ENCODE measurements at places on chromosomes 4 and X.

- DNase-seq = no peak
Measured at GRCh38 chr4:23458054-23458453, 431.8 kb downstream of the PPARGC1A start.

DNA sequence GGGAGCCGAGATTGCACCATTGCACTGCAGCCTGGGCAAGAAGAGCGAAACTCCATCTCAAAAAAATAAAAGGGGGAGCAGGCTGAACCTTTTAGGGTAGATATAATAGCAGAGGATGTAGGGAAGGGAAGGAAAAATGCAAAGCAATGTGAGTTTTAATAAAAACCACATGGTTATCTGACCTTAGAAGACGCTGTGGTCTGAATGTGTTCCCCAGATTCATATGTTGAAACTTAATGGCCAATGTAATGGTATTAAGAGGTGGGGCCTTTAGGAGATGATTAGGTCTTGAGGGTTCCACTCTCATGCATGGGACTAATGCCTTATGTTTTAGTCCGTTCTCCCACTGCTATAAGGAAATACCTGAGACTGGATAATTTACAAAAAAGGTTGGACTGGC, 114.1 kb upstream of the STX18 start:
- no peak for DNase-seq

- DNase-seq = no peak
Measured at GRCh38 chr4:8831221-8832112, 40.2 kb downstream of the HMX1 start.

DNA sequence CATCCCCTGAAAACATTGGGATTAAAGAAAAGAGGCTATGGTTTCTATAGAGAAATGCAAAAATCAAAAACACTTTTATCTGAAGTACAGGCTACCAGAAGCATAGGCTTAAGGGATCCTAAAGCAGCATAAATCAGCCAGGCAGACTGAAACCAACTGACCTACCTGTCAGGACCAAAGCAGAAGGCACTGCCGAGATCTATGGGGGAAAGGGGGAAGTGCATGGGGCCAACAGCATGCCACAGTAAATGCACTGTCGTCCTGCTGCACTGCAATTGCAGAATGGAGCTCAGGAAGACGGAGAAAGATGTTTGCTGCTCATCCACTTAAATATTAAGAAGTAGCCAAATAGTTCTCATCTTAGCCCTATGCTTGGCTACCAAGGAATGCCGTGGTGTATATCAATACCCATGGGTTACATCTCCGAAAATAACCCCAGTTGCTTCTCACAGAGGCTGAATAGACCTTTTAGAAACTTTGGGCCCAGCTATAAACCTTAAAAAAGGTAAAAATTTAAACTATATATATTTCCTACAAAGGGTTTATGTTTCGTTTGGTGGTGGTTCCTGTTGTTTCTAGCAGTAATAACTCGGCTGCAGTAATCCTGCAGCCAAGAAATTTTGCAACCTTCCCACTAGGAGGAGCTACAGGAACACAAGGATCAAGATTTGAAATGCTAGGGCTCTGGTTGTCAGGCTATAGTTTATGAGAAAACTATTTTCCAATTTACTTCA, 312.2 kb upstream of the DIAPH2 start:
- DNase-seq = no peak

- no peak for DNase-seq
Measured at GRCh38 chr4:185716577-185717376, 95.2 kb downstream of the SORBS2 start.

- DNase-seq = no peak
Measured at GRCh38 chr4:57548856-57549255, 438.7 kb upstream of the IGFBP7 start.

GRCh38 chrX:102712216-102712966, at the start of gene GPRASP2:
TSS of gene GPRASP2 (plus strand) at chrX:102712448. CDS start at chrX:102714870, 2,422 bp downstream.
- no peak for DNase-seq

GRCh38 chr4:124937993-124938392, 225.5 kb upstream of the ANKRD50 start:
- no peak for DNase-seq

DNA sequence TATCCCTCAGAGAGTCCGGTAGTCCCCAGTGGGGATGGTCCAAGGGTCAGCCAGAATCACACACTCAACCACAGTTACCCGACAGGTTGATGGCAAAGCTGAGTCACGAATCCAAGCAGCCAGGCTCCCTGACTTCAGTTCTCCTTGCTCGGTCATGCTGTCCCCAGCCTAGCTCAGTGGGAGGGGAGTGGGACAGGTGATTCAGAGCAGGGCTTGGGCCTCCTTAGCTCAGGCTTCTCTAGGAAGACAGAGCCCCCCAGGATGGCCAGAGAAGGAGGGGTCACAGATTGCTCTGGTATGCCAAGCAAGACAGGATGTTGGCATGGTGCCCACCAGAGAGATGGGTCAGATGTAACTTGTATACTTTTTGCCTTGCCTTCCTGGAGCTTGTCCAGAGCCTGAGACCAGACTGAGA, 66.5 kb downstream of the EFNB1 start:
- DNase-seq = no peak

DNA sequence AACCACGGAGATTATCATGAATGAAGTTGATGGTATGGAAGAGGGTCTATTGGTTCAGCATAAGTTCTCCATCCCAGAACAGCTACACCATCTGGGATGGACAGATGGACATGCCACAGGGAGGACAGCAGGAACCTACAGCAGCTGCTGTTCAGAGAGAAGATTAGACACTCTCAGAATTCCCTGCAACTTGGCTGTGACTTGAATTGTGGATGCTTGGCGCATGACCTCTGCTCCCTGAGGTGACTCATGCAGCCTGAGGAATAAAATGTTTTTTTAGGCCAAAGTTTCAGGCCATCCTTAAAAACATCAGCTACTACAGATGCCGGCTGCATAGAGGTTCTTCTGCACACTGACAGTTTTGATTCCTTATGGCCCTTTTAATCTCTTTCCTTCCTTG, 97.3 kb downstream of the RS1 start:
- DNase-seq = no peak

- DNase-seq = no peak
Measured at GRCh38 chr4:89876548-89876947, 18.1 kb upstream of the MMRN1 start.

DNA sequence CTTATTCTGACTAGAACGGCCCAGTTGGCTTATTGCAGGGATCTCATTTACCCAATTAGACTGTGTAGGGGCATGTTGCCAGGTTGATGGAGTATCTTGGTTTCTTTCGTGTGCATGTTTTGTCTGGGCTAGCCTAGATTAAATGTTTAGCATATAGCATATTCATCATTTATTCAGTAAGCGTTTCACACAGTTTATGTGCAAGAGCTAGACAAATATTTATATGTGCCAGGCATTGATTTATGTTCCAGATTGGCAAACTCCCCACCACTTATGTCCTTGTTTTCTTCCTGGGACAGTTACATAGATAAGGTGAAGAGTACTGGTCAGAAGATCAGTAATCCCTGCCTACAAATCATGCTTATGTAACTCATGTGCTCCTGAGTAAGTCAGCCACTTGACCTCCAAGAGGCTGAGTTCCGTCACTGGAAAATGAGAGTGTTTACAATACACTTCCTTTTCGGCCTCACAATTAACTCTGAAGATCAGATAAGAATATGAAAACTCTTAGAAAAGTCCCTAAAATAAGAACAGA, 57.2 kb downstream of the RUFY3 start:
- no peak for DNase-seq

DNA sequence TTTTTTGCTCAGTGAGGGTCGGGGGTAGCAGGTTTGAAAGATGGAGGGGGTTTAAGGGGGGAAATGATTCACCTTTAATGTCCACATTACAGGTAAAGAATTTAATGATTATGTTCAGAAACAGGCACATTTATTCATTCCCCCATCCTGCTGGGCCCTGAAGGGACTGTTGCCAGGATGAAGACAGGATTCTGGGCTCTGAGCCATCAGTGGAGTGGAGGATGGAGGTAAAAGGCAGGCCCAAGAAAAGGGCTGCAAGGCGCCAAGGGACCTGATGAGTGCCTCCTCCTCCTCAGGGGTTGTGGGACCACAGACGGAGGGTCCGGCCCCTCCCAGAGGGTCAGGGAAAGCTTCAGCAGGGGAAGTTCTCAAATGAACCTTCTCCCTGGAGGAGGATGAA, 40.4 kb upstream of the PROM1 start:
- DNase-seq = no peak

DNA sequence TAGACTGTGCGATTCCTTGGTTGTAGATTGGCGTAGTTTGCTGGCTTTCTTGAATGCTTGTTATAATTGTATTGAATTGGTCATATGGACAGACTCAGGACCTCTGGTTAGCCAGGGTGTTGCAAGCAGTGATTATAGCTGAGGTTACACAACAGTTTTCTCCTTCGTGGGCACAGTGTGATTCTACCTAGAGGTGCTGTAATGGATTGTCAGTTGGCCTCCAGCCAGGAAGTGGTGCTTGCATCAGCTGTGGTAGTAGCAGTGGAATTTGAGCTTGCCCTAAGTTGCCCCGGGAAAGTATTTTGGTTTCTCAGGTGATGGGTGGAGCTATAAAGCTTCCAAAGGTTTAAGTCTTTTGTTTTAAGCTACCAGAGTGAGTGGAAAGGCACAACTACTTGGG, 23.1 kb upstream of the GABRG1 start:
- no peak for DNase-seq

GRCh38 chr4:162921178-162921785, 245.4 kb downstream of the NAF1 start:
- no peak for DNase-seq

GRCh38 chr4:155819066-155819465, 47.0 kb downstream of the ASIC5 start:
- no peak for DNase-seq

- no peak for DNase-seq
Measured at GRCh38 chr4:144699565-144699964, 53.6 kb downstream of the HHIP start.

DNA sequence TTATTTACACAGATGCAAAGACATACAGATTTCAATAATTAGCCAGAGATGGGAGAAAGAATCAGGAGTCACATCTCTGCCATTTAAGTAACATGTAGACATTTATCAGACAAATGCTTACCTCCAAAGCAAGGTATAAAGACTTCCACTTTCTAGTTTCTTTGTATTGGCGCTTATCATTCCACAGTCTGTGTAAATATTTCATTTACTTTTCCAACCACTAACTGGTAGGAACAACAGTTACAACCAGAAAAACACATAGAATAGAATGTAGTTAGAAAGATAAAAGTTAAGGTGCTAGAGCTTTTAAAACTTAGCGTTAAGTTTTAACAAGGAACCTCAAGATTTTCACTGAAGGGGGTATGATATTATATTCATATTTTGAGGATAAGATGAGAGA, 40.9 kb upstream of the UGT2B4 start:
- DNase-seq = no peak

GRCh38 chrX:119991005-119991787, 47.6 kb upstream of the NKAP start:
- DNase-seq = no peak

Data from stimulated activated CD8-positive, alpha-beta memory T cell treated with anti-CD3 and anti-CD28 coated beads, Interleukin-7, amount 100 ng/mL, for 24 hours (primary cell).